ENCODE measurements at places on chromosomes 4 and X. TPM values are rescaled to one million over a fixed set of nuclear protein-coding genes. Genes with fewer than 3 reads are reported as not detected.

DNA sequence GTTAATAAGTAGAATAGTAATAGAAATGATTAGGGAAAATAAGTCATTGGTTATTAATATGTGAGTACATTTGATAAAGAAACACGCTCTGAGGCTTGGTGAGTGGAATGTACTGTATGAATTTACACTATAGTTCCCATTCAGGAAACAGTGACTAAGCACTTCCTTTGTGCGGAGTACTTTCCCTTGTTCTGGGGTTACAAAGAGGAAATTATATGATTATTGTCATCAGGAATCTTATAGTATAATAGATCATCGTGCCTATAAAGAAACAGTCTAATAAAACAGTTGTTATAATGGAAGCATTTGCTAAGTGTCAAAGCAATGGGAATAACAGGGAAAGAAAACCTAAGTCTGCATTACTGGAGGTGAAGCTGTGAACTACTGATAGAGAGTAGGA lies 138.0 kb downstream of the RPA4 start:
- no peak for DNase-seq

HDX gene
- total RNA-seq, result 12.4 TPM

- DNase-seq, result no peak
Observed at GRCh38 chrX:123695242-123695641, 37.6 kb downstream of the THOC2 start.

P2RY4 gene
- not detected for total RNA-seq

DNA sequence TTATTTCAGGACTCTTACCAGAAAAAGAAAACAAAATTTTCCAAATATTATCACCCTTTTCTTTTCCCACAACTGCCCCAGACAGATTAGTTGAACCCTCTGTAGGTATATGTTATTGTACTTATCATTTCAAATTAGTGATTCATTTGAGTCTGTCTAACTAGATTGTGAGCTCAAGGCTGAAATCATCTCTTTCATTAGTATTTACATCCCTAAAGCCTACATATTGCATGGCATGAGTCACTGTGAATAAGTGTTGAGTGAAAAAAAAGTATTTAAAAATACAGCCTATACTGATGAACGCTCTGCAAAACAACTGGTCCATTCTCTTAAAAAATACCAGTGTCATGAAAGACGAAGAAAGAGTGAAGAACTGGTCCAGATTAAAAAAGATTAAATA lies 3.9 kb downstream of the PAGE3 start:
- DNase-seq, result no peak

TEX13D gene
- total RNA-seq, result not detected

WWC2 gene
- 33.7 TPM for total RNA-seq

DDX53 gene
- total RNA-seq, result not detected

GRCh38 chr4:79201971-79202370 lies 123.9 kb downstream of the NAA11 start:
- DNase-seq, result no peak

DNA sequence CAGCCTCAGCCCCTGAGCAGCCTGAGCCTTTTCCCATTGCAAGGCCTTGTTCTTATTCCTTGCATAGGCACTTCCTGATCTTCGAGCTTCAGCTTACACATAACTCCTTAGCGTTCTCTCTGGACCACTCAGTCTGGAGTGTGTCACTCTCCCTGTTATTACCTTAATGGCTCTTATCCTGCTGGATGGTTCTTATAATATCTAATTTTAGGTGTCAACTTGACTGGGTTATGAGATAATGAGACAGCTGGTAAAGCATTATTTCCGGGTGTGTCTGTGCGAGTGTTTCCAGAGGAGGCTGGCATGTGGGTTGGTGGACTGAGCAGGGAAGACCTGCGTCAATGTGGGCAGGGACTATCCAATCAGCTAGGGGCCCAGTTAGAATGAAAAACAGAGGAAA lies 75.7 kb downstream of the HAUS3 start:
- DNase-seq, result no peak

DNA sequence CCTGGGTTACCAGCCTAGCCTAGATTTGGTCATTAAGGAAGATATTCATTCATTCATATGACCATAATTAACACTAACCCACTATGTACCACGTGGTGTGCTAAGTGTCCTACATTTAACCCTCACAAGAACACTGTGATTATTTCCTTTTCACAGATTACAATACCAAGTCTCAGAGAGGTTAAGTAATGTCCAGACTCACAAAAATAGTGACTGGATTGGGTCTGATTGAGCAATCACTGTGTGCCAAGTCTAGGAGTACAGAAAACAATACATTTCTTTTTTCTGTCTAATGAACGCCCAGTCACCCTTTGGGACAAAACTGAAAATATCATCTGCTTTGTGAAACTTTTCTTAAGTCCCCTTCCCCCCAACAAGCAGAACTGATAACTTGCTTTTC lies 7.6 kb upstream of the DLG3 start:
- DNase-seq, result no peak

DNA sequence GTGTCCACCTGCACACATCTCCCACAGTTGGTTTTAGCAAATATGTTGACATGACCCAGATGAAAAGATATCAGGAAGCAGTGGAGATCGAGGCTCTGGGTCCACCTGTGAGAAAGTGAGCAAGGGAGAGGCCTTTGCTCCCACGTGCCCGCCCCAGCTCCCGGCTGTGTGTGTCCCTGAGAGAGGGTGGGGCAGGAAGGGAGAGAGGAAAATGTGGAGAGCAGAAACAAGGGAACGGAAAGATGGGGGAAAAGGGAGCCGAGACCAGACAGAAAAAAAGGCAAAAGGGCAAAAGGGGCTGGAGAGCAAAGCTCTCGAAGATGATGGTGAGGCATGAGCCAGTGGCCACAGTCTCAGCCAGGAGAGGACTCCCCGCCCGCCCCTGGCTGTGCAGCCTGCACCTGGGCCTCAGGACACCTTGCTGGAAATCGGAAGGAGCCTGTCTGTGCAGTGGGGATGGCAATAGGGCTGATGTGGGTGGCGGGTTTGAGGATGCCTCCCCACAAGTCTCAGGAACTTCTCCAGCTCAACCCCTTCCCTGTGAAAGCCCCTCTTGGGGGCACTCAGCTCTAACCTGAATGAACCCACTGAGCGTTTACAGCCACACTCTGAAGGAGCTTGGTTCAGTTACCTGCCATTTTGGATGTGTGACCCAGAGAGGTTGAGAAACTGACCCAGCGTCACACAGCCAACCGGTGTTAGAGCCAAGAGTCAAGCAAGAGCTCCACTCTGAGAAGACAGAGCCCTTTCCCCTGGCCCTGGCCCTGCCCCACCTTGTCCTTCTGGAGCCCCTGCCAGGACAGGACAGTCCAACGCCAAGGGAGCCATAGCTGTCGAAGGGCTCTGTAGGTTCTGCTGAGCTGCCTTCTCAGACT lies 20.3 kb upstream of the MSX1 start:
- no peak for DNase-seq

GRCh38 chr4:76087007-76087769 lies 12.7 kb downstream of the ART3 start:
- no peak for DNase-seq

- DNase-seq, result no peak
Observed at GRCh38 chrX:39903343-39903742, 194.4 kb downstream of the BCOR start.

CDS1 gene
- 0.69 TPM for total RNA-seq

DNA sequence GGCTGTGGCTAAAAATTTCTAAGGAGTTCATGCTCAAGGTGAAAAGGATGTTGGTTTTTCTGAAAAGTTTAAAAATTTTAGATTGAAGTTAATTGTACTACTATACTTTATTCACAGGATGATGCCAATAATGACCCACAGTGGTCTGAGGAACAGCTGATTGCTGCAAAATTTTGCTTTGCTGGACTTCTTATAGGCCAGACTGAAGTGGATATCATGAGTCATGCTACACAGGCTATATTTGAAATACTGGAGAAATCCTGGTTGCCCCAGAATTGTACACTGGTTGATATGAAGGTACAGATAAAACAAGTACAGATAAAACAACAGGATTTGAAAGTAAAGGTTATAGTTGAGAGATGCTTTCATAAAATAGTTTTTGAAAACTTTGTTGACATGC lies 12.2 kb downstream of the PAICS start:
- no peak for DNase-seq

DNA sequence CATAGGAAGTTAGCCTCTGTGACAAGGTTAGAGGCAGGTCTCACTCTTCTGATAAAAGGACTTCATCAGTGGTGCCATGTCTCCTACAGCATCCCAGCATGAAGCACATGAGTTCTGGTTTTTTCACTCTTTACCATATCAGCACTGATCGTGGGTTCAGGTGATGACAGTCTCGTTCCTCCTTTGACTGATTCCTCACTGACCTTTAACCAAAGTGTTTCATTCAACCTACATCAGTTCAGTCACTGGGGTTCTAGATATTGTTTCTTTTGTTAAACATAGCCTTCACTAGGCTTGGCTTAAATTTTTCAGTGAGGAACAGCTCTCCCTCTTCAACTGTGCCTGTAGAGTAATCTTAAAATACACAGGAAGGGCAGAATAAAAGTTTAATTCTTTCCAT lies 9.6 kb upstream of the MAGEA8 start:
- DNase-seq, result no peak

DNA sequence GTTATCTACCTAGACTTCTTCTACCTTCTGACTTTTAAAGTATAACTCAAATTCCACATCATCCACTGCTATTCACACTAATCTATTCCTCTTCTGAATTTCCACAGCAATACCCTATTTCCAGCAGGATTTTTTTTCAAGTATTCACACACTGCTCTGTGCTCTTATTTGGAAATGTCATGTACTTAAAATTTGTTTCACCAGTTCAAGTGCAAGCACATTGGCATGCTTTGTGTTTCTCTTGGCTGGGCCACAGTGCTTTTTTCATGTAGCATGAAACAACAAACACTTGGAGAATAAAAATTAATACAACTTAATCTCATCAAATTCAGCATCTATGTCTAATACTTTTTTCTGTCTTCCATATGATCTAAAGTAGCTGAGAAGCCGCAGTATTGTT lies 161.8 kb upstream of the PCDH18 start:
- no peak for DNase-seq

- no peak for DNase-seq
Observed at GRCh38 chr4:37392521-37393255, 148.1 kb downstream of the NWD2 start.

GPRIN3 gene
- total RNA-seq, result 11.4 TPM

DNA sequence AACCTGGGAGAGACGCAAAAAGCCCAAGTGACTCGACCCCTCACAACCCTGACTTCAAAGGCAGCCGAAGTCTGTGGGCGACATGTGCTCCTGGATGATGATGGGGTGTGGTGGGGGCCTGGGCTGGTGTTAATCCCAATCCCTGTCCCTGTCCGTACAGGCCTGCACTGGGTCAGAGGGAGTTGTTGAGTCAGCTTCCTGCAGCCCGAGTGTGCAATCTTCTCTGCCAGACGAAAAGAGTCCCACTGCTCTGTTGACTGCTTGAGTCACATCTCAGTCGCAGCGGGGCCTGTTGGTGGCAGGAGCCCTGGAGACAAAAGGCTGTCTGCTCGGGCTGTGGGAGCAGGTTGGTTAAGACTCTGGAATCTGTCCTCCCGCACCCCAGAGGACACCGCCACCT lies 10.3 kb downstream of the FAM3A start:
- DNase-seq, result no peak

DNA sequence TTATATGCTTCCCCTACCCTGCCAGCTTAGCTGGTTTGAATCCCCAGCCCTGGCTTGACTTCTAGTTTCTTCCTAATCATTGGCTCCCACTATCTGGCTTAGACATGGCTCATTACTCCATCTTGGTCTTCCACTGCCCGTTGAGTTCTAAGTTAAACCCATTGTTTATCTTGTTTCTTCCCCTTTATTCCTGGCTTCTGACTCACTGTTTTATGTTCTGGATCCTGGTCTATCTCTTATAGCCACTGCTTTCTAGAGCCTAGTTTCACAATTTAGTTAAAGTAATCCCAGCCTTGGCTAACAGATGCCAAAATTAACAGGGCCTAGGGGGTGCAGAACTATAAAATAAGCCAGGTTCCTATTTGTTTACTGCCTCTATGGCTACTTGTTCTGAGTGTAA lies 120.9 kb downstream of the ARHGEF9 start:
- DNase-seq, result no peak

GRCh38 chrX:37677765-37678164 lies 7.8 kb upstream of the XK start:
- no peak for DNase-seq

GRCh38 chr4:36348403-36348938 lies 67.1 kb downstream of the DTHD1 start:
- DNase-seq, result no peak

ADAM29 gene
- not detected for total RNA-seq

DNA sequence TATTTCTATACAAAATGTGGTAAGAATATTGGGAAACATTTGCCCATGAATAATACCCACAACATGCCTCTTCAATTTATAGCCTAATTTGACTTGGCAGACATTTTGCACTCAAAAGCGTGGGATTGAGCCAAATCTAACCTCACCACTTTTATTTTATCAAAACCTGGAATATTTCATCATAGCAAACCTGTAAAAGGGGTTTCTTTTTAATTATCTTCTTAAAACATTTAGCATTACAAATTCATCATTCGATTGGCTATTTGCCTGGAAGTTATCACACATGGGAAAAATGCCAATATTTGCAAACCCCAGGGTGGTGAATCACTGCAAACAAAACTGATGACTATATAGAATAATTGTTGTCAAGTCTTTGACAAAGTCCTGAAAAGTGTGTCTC lies 56.2 kb downstream of the VCX3B start:
- no peak for DNase-seq

ATRX gene
- total RNA-seq, result 62.6 TPM
